ENCODE measurements at places on chromosomes 12 and 14.

DNA sequence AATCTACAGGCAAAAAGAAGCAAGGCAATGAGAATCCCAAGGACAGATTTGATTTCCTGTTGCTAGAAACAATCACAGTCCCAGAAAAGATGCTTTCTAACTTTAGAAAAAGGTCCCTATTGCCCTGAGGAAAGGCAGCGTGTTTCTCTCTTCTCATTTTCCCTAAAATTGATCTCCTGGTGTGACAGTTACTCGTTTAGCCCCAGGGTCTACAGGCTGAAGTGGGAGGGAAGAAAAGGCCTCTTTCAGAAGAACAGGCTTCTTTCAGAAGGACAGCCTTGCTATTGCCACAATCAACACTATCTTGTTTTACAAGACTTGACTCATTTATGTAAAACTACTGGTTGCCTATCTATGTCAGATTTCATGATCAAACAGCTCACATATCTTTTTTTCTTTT, 121.8 kb upstream of the OR4E1 start:
- no peak for DNase-seq

DNA sequence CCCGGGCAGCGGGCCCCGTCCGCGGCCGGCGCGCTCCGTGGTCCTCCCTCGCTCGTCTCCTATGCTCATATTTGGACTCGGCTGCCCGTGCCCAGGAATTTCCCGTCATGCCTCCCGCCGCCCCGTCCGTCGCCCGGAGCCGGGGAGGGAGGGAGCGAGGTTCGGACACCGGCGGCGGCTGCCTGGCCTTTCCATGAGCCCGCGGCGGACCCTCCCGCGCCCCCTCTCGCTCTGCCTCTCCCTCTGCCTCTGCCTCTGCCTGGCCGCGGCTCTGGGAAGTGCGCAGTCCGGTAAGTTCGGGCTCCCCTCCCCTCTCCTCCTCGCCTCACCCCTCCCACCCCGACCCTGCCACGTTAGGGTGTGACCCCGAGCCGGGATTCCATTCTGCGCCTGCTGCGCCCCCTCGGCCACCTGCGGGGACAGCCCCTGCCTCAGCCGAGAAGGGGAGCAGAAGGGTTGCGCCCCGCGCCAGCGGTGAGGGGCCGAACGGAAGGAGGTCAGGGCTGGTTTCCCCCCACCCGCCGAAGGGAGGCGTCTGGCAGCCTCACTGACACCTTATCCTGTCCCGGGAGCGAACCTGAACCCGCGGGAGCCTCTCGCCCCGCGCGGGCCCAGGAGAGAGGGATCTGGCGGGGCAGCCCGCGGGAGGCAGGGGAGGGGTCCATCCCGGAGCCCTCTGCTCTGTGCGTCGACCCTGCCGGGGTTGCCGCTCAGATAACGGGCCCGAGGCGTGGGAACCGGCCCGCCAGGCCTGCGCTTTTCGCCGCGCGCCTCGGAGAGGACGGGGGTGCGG, at the start of gene MSRB3:
Gene MSRB3, plus strand, starts transcription at position 108 of the 793 bp plus-strand sequence. CDS start 29,897 bp downstream, outside the sequence.
- no peak for DNase-seq

DNA sequence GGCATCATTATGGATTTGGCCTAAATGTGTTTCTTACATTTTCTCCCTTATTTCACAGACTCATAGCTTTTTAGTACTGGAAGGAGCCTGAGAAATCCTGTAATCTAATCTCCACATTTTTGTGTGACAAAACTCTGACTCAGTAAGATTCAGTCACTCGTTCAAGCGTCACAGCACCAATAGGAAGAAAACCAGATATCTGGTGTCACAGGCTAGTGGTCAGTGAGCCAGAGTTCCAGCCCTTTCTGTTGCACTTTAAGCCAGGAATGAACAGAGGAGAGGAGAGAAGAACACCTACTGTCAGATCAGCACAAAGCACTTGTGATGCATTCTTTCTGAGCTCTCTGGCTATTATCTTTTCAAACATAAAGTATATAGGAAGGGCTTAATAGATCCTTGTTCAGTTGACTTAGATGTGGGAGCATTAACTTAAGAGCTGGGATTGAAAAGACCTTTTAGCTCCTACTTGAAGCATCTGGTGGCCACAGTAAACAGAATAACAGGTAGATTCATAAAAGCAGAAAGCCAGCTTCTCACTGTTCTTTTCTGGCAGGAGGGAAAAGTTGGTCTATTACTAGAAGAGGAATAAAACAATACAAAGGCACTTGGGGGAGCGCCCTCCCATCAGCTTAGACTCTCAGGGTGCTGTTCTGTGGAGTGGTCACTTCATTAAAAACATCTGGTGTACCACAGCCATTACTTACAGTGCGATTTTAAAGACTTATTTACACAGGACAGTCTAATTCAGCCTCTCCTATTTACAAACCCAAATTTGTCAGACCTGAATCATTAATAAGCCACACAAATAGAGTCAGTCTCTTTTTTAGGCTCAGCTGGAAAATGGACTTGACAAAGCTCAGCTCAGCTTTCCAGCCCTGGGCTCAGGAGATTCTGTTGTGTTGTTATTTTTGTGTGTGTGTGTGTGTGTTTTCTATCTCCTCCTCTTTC, 12.2 kb upstream of the NID2 start:
- DNase-seq = no peak

GRCh38 chr12:32322354-32322753, 77.0 kb upstream of the FGD4 start:
- DNase-seq = no peak

GRCh38 chr14:51293912-51294389, 53.9 kb downstream of the TMX1 start:
- DNase-seq = no peak

GRCh38 chr12:109382031-109382430, 34.3 kb downstream of the MYO1H start:
- no peak for DNase-seq

- peak; percentile 41 for DNase-seq
These were observed 764 bp upstream of the SPTB start for GRCh38 chr14:64880221-64881121.

GRCh38 chr12:119672194-119672593, 4.3 kb downstream of the PRKAB1 start:
- no peak for DNase-seq

- no peak for DNase-seq
These were observed 418.2 kb downstream of the FLRT2 start for GRCh38 chr14:85948153-85948552.

GRCh38 chr14:88669346-88669745, 106.5 kb downstream of the ZC3H14 start:
- DNase-seq = no peak

GRCh38 chr12:130017591-130018449, 114.0 kb upstream of the TMEM132D start:
- DNase-seq = no peak

DNA sequence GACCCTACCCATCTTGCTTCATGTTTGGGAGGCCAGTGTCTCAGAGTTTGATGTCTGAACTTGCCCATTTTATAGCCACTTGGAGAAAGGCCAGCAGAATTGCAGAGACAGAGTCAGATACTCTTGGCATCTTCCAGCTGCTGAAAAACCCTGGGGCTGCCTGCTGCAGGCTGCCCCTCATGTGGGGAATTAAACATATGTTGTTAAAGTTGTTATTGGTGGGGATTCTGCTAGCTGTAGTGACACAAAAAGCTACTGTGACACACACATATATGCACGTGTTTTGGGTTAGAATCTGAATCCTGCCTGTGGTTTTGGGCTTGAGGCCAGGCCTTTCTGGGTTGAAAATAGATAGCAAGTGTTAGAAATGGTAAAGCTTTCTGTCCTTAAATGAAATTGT, 1288.4 kb downstream of the AACS start:
- DNase-seq = no peak

DNA sequence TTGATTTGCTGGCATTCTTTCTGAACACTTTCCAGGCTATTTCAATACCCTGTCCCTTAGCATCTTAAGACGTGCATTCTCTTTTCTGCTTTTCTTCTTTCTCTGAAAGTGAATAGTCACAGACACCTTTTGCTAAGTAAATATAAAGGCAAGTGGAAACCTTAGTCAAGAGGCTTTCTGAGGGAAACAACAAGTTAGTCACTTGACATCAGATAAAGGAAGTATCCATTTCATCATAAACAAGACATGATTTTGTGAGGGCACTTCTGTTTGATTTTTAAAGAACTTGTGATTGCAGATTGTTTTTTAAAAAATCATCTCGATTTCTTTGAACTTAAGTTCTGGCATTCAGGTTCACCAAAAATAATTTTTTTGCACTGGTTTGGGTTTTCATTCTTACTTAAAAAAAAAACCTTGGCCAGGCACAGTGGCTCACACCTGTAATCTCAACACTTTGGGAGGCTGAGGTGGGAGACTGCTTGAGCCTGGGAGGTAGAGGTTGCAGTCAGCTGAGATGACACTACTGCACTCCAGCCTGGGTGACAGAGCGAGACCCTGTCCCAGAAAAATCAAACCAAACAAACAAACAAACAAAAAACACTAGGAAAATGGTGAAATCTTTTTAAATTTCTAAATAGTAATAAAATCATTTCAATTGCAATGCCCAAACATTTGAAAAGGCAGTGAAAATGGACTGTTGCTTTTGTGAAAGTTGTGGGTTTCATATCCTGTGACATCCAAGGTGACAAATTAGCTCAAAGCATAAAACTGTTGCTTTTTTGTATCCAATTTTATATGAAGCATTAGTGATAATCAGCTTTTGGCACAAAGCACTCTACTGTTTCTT, 8.3 kb upstream of the KLHL42 start:
- no peak for DNase-seq

- no peak for DNase-seq
These were observed 96.6 kb downstream of the SCN8A start for GRCh38 chr12:51687614-51688013.

DNA sequence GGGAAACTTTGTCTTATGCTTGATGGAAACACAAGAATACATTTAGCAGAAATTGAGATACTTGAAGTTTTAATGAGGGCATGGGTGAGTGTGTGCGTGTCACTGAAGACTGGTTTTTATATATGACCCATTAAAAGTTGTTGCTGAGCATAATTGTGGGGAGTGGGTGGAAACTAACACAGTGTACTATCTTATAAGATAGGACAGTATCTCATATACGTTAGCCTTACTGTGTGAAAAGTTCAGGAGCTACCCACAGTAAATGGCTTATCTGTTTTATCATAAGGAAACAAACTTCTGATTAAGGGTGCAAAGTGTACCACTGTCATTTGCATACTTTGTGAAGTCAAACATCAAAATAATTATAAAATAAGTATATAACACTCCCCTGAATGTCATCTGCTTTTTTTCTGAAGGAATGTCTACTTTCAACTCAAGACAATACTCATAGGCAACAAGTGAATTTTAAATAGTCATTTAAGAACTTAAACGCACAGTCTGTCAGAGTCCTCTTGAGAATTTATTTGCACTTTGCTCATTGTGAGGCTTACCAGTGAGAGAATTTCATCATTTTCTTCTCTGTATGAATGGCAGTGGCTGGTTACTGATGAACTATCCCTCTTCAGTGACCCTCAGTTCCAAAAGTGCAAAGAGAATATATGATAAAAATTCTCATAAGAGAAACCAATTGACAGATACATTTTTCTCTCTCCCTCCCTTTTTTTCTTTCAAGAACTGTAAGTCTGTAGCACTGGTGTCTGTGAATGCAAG, 4.2 kb downstream of the PDE3A start:
- DNase-seq = no peak

GRCh38 chr14:81285245-81285644, 64.5 kb upstream of the GTF2A1 start:
- DNase-seq = no peak

DNA sequence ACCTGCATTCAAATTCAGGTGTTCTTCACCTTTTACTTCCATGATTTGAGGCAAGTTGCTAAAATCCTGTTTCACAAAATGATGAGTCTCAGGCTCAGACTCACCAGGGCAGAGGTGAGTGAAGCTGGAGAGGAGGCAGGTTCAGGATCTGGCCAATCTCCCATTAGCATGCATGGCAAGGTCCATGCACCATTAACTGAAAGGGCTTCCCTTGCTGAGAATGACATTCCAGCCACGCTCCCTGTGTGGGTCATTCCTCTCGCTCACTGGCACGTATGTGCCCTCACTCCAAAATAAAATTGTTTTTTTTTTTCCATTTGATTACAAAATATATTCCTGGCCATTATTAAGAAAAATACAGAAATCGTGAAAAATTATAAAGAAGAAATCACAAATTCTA, 257.6 kb downstream of the C12orf75 start:
- DNase-seq = no peak

DNA sequence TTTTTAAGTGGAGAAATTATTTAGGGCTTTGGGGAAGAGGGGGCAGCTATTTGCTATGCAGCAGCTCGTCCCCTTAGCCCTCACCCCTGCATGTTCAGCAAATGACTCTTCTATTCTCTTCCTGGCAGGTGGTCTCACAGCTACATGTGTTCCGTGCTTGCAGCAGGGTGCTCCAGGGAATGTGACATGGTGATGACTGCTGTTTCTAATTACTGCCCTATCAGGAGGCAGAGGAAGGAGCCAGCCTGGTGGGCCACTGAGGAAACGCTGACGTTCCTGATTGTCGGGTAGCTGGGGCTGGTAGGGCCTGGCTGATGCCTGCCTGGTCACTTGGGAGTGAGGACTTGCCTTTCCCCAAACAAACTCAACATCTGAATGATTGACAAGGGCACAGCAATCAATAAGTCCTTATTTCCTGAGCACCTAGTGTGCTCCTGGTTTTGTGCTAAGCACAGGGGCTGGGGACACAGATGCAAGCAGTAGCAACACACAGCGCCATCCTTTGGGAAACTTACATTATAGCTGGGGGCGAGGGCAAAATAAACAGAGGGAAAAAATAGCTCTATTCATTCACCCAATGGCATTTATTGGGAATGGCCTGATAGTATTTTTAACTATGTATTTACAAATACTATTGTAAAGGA, 377.8 kb downstream of the FUT8 start:
- no peak for DNase-seq

DNA sequence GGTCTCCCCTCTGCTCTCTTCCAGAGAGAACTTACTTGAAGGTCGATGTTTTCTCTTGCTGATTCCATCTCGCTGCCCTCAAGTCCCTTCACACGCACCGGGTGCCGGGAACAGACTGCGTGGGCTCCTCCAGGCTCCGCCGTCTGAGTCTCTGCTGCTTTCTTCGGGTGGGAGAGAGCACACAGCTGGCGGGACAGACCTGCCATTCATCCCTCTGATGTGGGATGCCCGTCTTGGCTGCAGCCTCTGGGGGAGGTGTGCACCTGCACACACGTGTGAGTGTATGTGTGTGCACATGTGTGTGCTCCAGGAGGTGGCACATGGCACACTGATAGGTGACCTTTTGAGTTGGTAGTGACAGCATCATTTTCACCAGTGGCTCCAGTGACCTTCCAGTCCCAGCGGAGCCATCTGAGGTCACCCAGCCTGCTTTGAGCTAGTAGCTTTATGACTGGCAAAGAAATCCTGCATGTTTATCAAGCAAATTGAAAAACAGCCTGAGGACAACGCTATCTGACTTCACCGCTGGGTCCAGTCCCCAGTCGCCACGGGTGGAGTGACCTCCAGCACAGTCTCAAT, at the start of gene NINJ2:
Gene NINJ2, minus strand, starts transcription at position 153 of the 579 bp plus-strand sequence. Its CDS starts 85 bp downstream, at position 68.
- DNase-seq = no peak
